ENCODE measurements at places on chromosomes 4 and X.

DNA sequence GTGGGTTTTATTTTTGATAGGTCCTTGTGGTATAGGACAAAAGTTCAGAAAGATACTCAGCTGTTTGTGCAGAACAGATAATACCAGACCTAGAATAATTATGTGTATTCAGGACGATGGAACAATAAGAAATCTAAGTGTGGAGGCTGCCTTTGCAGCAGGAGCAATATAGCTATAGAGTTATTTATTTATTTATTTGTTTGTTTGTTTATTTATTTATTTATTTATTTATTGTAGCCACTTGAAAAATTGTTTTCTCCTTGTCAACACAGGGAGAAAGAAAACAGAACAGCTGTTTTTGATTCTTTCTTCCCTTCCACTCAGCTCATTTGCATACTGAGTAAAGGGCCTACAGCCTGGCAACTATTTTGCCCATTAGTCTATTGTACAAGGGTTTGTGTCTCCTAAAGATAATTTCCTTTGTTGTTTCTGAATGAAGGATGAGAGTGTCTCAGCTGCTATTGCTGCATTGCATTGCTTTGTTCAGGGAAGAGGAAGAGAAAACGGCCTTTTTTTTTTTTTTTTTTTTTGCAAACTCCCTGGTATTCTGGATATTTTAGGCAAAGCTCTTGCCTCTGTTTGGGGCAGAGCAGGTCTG, 56.0 kb upstream of the ESX1 start:
- no peak for DNase-seq

GRCh38 chr4:6749340-6750171, 33.0 kb upstream of the KIAA0232 start:
- no peak for DNase-seq

GRCh38 chr4:118898684-118899138, 10.1 kb downstream of the SYNPO2 start:
- DNase-seq, result no peak

- no peak for DNase-seq
These were observed 64.4 kb upstream of the UCP1 start for GRCh38 chr4:140633124-140633523.

DNA sequence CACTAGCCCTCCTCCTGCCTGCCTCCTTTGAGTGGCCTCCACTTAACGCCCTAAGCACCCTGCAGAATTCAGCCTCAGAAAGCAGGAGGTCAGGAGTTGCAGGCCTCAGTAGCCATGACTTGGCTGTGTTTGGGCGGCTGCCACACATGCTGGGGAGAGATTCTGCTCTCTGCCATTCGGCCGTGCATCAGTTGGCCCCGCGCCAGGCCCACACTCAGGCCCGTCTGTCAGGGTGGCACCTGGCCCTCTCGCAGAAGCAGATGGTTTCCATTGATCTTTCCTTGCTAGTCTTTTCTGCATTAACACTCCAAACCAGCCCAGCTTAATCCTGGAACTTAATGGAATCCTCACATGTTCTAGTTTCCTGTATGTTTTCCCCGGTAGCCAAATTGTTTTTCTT, 30.7 kb upstream of the ATP6AP2 start:
- DNase-seq, result no peak

- no peak for DNase-seq
These were observed 328.8 kb downstream of the BMPR1B start for GRCh38 chr4:95086551-95086950.

- no peak for DNase-seq
These were observed 38.4 kb downstream of the GRSF1 start for GRCh38 chr4:70801265-70801809.

DNA sequence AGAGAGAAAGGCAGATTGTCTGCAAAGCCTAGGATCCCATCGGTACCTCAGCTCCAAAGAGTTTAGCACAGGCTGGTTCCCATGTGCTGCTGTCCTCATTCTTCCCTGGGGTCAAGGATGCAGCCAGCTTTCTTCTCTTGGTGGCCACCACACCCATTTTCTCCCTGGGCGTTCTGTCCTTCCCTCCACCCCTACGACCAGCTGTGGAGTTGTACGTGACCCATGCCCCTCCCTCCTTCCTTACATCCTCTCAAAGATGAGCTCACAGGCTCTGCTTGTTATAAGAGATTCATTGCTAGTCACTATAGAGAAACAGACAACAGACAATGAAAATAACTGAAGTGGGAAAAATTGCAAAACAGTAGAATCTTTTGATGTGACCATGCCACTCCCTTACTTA, 74.0 kb upstream of the KLF3 start:
- no peak for DNase-seq

DNA sequence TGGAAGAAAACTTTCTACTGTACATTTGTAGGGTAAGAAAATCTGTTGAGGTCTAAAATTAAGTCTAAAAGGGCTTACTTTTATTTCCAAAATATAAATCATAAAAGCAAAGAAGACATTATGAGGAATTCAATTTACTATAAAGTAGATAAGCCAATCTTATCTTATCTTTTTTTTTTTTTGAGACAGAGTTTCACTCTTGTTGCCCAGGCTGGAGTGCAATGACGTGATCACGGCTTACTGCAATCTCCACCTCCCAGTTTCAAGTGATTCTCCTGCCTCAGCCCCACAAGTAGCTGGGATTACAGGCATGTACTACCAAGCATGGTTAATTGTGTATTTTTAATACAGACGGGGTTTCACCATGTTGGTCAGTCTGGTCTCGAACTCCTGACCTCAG, 166.9 kb downstream of the NR3C2 start:
- no peak for DNase-seq

GRCh38 chr4:88937081-88937480, 119.9 kb downstream of the FAM13A start:
- DNase-seq, result no peak

DNA sequence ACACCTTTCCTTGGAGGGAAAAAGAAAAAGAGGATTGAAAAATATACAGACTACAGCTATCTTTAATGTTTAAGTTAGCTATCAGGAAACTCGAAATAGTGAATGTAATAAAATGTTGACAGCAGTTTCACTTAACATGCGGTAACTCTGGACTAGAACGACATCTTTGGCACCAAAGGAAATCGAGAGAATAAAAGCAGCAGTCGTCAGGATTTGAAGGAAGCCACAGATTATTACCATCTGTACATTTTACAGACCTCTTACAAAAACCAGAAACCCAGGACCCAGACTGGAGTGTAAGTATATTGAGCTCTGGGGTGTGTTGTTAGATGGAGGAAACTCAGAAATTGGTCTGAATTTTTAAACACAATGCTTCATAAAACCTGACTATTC, 51.6 kb upstream of the STOX2 start:
- no peak for DNase-seq

DNA sequence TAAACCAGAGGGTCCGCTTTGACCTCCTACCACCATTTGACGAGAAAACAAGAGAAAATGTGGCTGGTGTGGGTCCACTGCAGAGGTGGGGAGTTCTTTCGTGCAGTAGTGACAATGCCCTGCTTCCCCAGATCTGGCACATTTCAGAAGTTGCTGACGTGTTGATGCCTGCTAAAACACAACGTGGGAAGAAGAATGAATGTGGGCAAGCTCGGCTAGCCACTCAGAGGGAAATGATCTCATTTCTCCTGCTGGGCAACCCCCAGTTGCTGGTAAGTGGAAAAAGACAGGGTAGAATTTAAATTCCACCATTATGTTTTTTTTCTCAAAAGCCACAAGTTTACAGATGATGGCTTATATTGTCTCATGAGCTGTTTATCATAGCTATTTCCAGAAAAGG, 77.9 kb downstream of the LUZP4 start:
- no peak for DNase-seq

- DNase-seq, result no peak
These were observed 655.1 kb upstream of the ADGRL3 start for GRCh38 chr4:60544981-60545380.

- DNase-seq, result no peak
These were observed 74.8 kb upstream of the BCOR start for GRCh38 chrX:40172401-40173142.

DNA sequence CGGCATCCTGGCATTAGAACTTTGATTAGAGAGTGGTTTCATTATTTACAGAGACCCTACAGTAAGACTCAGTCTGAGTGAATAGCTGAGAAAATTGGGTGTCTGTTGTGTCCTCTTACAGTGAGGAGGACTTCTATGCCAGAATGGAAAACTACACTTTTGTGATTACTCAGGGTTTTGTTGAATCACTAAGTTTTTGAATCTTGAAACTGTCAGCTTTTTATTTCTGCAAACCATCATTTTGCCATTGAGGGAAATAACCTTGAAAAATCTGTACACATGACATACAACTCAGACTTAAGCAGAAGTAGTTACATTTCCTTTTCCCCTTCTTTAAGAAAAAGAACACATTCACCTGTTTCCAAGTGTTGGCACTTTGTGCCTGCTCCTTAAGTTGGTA, 117.6 kb upstream of the RASGEF1B start:
- DNase-seq, result no peak

- DNase-seq, result no peak
These were observed 3.0 kb upstream of the ARMCX4 start for GRCh38 chrX:101482296-101482695.

- no peak for DNase-seq
These were observed 1197.2 kb downstream of the PCDH7 start for GRCh38 chr4:31917334-31917733.

DNA sequence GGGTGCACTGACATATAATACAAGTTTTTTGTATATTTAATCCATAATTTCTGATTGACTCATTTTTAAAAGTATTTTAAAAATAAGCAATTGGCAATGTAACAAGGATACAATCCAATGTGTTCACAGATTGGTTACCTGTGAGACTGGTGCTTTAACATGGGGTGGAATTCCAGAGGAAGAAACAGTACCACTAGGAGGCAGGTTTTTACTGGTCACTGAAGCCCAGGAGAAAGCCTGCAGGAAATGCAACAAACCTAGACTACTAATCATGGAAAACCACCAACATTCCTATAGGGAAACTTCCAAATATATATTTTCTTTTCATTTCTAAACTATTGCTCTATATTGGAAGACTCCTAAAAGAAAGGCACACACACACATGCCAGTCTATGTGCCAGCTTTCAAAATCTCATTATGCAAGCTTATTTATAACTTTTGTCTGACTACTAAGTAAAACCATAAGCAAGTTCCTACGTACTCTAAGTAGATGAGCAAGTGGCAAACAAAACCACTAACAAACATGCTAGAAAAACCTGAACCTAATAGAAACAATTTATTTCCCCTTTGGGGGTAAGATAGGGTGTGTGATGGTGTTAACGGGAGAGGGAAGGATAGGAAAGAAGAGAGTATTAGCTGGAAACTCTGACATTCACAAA, 19.2 kb downstream of the G3BP2 start:
- no peak for DNase-seq

DNA sequence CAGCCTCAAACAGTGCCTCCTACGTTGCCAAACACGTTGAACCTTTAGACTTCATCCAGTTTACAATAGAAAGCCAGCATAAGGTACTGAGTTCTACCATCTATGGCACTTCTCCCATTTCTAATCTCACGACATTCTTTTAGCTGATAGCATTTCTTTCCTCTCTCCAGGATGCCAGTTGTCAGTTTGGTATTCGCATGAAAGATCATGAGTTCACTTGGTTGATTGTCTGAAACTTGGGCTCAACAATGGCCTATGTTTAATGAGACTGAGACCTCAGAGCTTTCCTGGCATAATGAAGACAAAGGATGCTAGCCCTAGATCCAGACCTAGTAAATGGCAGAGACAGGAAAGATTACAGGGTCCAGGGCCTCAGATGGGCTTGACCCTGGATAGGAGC, 69.2 kb upstream of the SPRY1 start:
- no peak for DNase-seq

GRCh38 chr4:41701983-41702382, 46.5 kb downstream of the PHOX2B start:
- no peak for DNase-seq

DNA sequence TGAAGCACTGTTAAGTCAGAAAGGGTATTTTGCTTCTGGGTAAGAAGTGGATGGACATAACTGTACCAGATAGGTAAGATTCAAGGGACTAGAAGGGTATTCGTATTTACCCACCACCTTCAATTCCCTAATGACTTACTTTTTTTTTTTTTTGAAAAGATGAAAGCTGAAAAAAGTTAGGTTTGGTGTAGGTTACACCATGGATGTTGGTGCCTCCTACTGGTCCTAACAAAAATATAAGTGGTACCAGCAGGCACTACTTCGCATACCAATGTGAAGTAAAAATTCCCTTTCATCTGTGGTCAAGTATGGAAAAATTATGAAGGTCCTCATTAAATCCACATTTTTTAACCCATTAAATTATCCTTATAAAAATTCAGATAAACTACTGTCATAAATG, 7.2 kb downstream of the ANKRD17 start:
- DNase-seq, result no peak

GRCh38 chr4:144371485-144371884, 231.0 kb upstream of the GYPA start:
- DNase-seq, result no peak

GRCh38 chrX:88355252-88355651, 391.8 kb upstream of the CPXCR1 start:
- DNase-seq, result no peak

GRCh38 chr4:30808276-30808675, 88.1 kb downstream of the PCDH7 start:
- no peak for DNase-seq

- no peak for DNase-seq
These were observed 181.6 kb downstream of the NKX6-1 start for GRCh38 chr4:84317513-84317912.

All from iPS DF 19.7 (cell line).